ENCODE measurements at places on chromosomes 12 and 14. TPM values are rescaled to one million over a fixed set of nuclear protein-coding genes. Genes with fewer than 3 reads are reported as not detected.

The TBX3 gene
- 3.9 TPM for total RNA-seq

- DNase-seq: no peak
Measured at GRCh38 chr14:23021889-23022442, 12.0 kb upstream of the C14orf93 start.

DNA sequence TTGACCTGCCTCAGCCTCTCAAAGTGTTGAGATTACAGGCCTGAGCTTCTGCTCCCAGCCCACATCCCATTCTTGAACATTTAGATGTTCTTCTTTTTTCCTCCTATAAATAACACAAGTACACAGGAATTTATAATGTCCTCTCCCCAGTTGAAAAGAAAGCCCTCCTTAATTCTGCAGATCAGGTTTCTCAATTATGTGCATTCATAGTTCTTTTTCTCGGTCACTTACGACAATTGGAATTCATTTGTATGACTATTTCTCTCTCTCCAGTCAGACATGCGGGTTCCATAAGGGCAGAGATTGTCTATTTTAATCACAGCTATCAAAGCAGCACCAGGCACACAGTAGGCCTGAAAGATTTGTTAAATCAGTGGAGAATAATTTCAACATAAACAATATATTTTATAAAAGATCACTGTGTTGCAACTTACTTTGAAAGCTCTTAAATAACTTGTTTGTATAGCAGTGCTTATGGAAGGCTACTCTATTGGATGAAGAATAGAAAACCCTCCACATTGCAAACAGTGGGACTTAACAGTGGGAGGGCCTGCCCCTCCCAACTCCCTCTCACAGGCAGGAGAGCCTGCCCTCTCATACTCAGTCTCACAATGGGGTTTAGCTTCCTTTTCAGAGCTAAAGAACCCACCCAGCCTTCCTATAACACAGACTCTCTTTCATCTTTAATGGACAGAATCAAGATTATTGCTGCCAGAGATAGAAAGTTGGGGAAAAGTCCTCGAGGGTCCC is 84.1 kb upstream of the TRAF3 start:
- no peak for DNase-seq

The TMPRSS12 gene
- total RNA-seq: not detected

The IL26 gene
- not detected for total RNA-seq

GRCh38 chr14:32256576-32256975 is 53.5 kb upstream of the RNU6-8 start:
- DNase-seq: no peak

DNA sequence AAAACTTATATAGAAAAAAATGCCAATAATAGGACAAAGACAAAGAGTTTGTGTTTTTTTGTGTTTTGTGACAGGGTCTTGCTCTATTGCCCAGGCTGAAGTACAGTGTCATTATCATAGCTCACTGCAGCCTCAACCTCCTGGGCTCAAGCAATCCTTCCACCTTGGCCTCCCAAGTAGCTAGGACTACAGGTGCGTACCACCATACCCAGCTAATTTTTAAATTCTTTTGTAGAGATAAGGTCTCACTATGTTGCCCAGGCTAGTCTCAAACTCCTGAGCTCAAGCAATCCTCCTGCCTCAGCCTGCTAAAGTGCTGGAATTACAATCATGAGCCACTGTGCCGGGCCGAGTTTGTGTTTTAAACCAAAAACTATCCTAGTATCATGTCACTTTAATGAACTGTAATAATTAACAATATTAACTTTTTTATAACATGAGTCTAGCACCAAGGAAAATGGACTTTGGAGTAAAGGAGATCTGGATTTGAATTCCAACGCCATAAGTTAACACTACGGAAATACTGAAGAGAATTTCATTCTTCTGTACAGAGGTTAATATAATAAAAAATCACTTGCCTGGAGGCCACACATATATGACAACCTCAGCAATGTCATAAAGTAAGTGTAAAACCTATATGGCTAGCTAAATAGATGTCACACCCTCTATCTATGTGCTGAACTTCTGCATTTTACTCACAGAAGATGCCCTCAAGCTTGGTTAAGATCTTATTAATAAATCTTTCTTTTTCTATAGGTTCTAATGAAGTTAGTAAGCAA is 53.2 kb downstream of the EPS8 start:
- no peak for DNase-seq

DNA sequence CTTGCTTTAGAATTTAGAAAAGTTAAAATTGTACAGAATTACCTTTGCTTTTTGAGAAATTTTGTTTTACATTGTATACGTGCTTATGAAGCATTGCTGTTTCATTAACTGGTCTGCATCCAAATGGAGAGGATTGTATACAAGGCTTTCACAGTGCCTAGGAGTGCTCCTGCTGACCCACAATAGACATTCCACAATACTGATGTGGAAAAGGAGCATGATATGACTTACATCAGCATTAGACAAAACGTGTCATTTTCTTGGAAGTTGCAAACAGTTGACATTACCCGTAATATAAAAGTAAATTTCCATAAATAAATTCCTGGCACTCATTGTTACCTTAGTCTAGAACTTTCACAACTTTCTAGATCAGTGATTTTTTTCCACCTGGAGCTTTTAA is 1.9 kb downstream of the PRKD1 start:
- DNase-seq: no peak

- DNase-seq: peak; percentile 11
Measured at GRCh38 chr14:36646664-36647416, 14.8 kb upstream of the PAX9 start.

- no peak for DNase-seq
Measured at GRCh38 chr14:100864960-100865681, 38.4 kb downstream of the RTL1 start.

The ERP27 gene
- total RNA-seq: 155 TPM

The HPD gene
- total RNA-seq: 2.7 TPM

The RDH11 gene
- 21.9 TPM for total RNA-seq

GRCh38 chr12:88390811-88391210 is 189.5 kb downstream of the KITLG start:
- no peak for DNase-seq

- DNase-seq: no peak
Measured at GRCh38 chr14:97270308-97270707, 473.1 kb downstream of the VRK1 start.

- peak; percentile 84 for DNase-seq
Measured at GRCh38 chr14:68232300-68233055, 412.9 kb downstream of the RAD51B start.

The AKAP6 gene
- 2.2 TPM for total RNA-seq

- no peak for DNase-seq
Measured at GRCh38 chr12:114476159-114476558, 70.2 kb upstream of the TBX5 start.

DNA sequence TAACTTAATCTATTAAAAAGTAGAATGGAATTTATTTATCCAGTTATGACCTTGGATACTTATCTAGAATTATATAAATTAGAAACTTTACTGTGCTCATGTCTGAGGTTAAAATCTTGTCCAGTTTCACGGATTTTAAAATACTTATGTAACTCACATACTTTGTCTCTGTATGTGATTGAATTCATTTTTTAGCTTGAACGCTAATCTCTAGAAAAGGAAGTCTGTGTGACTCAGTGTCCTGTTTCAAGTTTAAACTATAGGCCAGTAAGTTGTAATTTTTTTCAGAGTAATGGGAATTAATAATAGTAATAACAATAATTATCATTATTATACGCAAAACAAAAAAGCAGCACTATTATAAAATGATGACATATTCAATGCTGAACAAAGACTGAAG is 168.6 kb downstream of the CPNE8 start:
- DNase-seq: no peak

GRCh38 chr12:5577211-5577612 is 145.3 kb downstream of the NTF3 start:
- DNase-seq: no peak

GRCh38 chr12:7645395-7646177 is 20.1 kb downstream of the APOBEC1 start:
- no peak for DNase-seq

The CAPZA3 gene
- total RNA-seq: not detected

DNA sequence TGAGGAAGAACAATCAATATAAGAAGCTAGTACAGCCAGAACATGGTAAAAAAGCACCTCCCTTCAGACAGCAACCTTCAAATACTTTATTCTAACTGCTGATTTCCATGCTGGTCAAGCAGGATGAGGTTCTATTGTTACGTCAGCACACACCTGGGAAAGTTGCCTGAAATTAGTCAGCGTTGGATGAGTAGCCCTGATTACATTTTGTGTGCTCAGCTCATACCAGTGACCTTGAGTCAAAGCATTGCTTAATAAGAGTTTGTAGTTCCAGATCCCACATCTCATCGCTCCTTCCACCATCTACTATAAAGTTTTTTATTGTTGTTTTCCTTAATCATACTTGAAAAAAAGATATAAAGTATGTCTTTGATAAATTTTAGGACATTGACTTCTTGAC is 361.5 kb downstream of the EGLN3 start:
- DNase-seq: peak; percentile 75

- DNase-seq: peak; percentile 83
Measured at GRCh38 chr12:69639400-69640016, 28.8 kb upstream of the LRRC10 start.

DNA sequence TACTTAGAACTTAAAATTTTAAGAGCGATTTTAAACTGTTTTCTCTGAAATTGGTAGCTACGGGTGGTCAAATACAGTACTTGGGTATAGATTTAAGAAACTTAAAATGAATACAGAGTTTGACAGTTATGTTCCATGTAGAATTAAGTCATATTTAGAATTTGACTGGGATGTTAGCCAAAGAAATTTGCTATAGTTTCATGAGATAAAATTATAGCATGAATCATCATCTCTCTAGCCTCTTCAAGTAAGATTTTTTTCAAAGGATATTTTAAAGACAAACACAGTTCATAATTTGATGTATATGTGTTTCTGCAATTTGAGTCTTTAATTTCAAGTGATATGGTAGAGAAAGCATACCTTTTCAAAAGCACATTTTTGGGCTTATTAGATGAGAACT is 41.0 kb downstream of the ZCRB1 start:
- DNase-seq: no peak

The TSPAN31 gene
- 14.5 TPM for total RNA-seq

The OR4K14 gene
- total RNA-seq: not detected

DNA sequence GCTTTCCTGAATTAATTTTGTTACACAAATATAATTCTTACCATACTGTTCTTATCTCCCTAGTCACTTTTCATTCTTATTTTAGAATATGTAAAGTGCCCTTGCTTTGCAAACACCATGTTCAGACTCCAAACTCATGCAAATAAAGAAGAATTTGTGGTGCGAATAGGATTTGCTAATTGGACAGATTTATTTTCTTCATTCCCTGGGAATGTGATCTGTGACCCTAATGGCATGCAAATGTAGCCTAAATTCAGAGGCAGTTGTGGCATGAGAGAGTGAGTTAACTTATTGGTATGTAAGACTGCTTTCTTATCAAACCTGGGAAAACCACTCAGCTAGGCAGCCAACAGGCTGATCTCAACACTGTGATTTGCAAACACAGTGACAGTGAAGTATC is 10.0 kb downstream of the CAPZA3 start:
- no peak for DNase-seq

- no peak for DNase-seq
Measured at GRCh38 chr12:116808113-116809105, 70.3 kb downstream of the RNFT2 start.

GRCh38 chr14:56294128-56294527 is 175.9 kb downstream of the PELI2 start:
- no peak for DNase-seq

The OR4E2 gene
- not detected for total RNA-seq

DNA sequence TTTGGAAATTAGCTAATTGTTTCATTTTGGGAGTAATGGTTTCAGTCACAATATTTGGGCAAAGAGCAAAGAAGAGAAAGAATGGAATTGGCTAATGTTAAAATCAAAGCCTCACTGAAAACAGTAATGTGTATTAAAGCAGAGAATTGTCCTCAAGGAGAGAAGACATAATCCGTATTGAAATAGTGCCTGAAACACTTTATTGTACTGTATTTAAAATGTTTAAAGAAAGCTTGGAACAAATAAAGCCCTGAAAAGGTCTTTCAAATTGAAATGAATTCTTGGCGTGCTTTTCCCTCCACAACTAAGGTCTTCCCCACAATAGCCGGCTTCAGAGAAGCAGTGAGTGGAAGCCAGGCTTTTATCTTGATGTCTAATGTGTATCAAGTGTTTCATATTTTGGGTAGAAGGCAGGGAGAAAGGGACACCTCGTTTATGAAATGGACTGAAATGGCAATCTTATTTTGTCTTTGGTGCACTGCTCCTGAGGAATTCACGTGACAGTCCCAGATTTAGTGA is 212.9 kb upstream of the CRY1 start:
- DNase-seq: no peak

The LRRC10 gene
- not detected for total RNA-seq

DNA sequence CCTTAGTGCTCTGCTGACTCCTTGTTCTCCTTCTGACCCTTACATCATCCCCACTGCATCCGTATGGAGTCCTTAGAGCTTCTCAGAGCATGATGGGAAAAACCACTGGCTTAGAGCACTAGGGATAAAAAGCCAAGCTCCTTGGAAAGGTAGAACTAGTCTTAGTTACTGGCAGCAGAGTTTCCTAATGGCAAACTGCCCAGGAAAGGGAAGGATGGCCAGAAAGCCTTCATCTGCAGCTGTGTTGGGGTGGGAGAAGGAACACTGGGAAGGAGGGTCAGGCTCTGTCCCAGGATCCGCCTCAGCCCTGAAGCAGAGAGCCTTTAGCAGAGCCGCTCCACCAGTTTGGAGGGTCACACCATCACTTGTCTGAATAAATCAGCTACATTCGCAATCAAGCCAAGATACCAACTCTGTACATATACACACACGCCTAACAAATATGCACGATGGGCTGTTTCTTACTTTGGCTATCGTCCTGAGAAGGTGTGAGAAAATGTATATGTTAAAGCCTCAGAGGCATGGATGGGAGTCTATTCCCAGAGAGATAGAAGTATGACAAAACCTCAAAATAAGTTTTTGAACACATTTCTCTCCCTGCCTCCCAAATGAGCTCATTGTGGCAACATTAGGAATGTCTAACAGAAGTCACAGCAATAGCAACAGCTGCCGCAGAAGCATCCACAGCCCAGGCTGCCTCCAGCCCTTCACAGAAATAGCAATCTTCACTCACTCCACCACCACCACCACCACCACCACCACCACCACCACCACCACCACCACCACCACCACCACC is 18.6 kb upstream of the GALNT8 start:
- DNase-seq: no peak

DNA sequence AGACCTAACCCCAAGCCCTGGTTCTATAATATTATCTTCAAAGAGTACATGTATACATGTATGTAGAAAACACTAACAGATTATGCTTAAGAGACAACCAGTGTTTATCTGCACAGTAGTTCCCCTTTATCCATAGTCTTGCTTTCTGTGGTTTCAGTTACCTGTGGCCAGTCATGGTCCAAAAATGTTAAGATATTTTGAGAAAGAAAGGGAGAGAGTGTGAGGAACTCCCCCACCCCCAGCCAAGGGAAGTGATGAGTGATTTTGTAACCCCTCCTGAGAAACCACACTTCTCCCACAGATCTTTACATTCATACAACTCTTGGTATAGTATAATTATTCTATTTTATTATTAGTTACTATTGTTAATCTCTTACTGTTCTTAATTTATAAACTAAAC is 77.3 kb upstream of the CNTN1 start:
- no peak for DNase-seq
